ENCODE measurements at places on chromosomes 1 and 21.

- no peaks in the 10 kb centered on the region for H3K27me3 ChIP-seq
- H3K4me3 ChIP-seq = no peak overlapping the region
- peak overlapping the region; percentile 100 for H3K27ac ChIP-seq
- no peaks in the 10 kb centered on the region for H3K36me3 ChIP-seq
These were observed 1.6 kb upstream of the EGLN1 start for GRCh38 chr1:231423648-231424047.

- H3K36me3 ChIP-seq = no peaks in the 10 kb centered on the region
- no peaks in the 10 kb centered on the region for H3K4me1 ChIP-seq
- no peak overlapping the region for H3K4me3 ChIP-seq
These were observed 606.3 kb downstream of the NUF2 start for GRCh38 chr1:163928069-163928468.

DNA sequence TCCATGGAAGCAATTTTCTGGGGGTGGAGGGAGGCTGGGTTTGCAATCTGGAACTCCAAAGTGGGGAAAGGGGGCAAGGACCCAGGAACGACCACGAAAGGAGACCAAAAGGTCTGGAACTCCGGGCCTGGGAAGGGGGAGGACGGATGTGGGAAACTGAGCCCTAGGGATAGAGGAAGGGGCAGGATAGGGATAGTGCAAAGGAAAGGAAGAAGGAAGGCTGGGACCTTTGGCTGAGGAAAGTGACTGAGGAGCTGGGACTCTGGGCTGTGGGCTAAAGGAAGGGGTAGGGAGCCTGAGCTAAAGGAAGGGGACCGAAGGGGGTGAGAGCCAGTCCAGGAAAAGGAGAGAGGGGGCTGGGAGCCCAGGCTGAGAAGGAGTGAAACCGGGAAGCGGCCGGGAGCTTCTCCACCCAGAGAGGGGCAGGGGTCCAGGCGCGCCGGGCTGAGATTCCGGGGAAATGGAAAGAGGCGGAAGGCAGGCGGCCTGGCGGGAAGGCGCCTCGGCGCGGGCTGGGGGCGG is 395 bp downstream of the SLC9A1 start:
- no peaks in the 10 kb centered on the region for H3K36me3 ChIP-seq
- H3K4me3 ChIP-seq = peak overlapping the region; percentile 72
- H3K27me3 ChIP-seq = no peaks in the 10 kb centered on the region
- no peak for DNase-seq

- no peak for DNase-seq
- H3K4me3 ChIP-seq = no peak overlapping the region
- H3K27ac ChIP-seq = no peak overlapping the region
- no peaks in the 10 kb centered on the region for H3K36me3 ChIP-seq
These were observed 109.6 kb downstream of the CRYAA start for GRCh38 chr21:43278359-43278758.

DNA sequence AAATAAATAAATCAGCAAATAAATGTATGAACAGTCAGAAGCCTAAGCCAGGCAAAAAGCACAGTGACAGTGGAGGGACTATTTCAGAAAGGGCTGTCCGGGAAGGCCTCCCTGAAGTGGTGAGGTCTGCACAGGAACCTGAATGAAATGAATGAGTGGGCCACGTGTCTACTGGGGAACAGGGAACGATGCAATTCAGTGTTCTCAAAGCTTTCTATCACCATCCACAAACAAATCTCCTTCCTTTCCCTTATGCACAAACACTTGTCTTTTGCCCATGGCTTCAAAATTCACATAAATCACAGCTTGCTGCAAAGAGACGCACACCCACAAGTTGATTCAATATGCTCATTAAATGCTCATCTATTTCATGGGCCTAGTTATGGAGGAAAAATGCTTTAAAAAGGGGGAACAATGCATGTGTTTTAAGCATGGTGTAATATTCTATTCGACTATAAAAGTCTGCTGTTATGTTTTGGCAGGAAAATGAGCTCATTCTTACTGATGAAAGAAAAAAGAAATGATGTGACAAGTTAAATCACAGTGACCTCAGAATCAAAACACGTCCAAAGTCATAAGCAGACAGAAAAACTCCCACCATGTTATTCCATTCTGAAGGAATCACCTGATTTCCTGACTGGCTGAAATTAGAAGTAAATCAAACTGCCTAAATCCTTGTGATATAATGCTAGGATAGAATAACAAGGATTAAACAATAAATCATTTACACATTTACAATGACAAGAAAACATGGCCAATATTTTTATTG is 21.6 kb downstream of the URB1 start:
- peak overlapping the region; percentile 3 for H3K4me3 ChIP-seq
- H3K27ac ChIP-seq = peak overlapping the region; percentile 86
- peaks cover 26% of the 10 kb centered on the region for H3K4me1 ChIP-seq
- DNase-seq = no peak
- no peaks in the 10 kb centered on the region for H3K27me3 ChIP-seq
